NAMALWA (cell line): ENCODE measurements at places on chromosomes 13 and 19.
A peak's percentile ranks its signal among the peaks of the same experiment; 100 is the strongest.

DNA sequence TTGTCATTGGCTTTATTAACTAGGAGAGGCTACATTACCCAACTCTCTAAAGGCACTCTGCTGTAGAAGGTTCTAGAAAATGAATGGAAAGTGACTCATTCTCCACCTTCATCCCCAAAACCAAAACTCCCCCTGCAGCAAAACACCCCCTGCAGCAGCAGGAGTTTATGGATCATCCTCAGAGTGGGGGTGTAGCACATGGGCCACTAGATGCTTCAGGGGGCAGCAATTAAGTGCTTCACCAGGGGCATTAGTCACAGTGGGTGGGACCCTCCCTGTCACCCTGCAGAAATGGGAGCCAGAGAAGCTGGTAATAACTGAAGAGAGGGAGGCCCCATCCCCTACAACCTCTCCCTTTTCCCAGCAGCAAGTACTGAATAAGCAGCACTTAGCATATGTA is 64.5 kb upstream of the MED4 start:
- DNase-seq = no peak

GRCh38 chr19:29547981-29548380 is 22.2 kb downstream of the VSTM2B start:
- no peak for DNase-seq

DNA sequence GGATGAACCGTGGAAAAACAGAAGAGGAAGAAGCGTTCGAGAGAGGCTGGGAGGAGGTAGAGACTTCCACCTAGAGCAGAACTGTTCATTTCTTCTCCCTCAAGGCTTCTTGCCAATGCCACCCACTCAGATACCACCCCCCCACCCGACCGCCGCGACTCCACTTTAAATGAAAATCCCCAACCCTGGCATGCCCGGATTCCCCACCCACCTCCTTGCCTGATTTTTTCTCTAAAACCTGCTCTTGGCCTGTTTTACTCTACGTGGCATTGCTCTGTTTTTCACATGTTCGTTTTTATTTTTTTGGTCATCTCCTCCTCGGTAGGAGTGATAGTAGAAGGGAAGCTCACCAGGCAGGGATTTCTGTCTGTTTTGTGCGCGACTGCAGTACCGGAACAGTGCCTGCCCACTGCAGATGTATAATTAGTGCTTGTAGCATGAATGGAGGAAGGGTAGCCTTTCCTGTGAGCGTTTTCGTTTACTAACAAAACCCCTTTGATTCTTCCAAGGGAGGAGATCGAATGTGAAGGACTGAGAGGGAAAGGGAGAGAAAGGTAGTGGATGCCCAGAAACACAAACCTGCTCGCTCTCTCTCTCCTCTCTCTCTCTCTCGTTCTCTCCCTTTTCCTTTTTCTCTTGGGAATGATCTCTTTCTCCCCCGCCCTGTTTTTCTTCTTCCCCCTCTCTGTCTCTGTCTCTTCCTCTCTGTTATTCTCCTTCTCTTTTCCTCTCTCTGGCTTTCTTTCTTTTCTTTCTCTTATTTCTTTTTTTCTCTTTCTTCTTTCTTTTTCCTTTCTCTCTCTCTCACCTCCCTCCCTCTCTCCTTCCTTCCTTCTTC is 2.2 kb downstream of the CD70 start:
- DNase-seq = peak; percentile 81

GRCh38 chr19:5339950-5340636 is 519 bp downstream of the PTPRS start:
- DNase-seq = no peak

GRCh38 chr13:29081036-29081435 is 260.9 kb downstream of the MTUS2 start:
- peak; percentile 80 for DNase-seq

DNA sequence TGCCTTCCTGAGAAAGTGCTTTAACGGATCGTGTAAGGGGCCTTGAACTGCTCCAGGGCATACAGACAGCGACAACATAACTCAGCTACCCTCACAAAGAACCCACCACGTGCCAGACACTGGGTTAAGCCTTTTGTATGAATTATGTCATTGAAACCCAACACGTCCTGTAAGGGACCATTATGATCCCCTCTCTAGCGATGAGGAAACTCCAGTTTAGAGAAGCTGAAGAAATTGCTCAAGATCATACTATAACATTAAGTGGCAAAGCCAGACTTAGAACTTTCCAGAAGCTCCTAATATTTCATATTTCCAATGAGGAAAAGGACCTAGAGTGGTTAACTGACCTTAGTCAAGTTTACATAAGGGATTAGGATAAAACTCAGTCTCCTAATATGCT is 57.0 kb upstream of the RAP2A start:
- no peak for DNase-seq

DNA sequence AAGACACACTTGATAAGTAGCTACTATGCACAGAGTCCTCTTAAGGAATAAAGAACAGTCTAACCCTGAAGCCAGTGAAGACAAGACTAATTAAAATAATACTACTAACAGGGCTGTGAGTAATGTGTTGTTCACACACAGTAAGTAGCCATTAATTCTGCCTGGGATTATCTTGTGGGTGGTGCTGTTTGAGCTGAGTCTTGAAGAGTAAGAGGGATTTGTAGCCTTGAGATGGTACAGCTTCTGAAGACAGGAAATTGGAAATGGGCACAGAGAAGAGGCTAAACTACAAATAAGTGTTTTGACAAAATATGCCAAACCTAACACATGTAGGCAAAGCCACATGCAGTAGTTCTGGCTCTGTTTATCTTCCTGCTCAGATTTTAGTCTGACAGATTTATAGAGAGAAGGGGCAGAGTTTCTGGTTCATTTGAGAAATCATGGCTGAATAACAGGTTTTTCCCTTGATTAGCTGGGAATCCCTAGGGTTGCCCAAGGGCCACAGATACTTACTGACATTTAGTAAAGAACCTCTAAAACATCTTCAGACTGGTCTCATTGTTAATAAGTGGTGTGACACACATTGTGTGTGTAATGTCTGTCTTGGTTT is 38.0 kb downstream of the ITGBL1 start:
- no peak for DNase-seq

DNA sequence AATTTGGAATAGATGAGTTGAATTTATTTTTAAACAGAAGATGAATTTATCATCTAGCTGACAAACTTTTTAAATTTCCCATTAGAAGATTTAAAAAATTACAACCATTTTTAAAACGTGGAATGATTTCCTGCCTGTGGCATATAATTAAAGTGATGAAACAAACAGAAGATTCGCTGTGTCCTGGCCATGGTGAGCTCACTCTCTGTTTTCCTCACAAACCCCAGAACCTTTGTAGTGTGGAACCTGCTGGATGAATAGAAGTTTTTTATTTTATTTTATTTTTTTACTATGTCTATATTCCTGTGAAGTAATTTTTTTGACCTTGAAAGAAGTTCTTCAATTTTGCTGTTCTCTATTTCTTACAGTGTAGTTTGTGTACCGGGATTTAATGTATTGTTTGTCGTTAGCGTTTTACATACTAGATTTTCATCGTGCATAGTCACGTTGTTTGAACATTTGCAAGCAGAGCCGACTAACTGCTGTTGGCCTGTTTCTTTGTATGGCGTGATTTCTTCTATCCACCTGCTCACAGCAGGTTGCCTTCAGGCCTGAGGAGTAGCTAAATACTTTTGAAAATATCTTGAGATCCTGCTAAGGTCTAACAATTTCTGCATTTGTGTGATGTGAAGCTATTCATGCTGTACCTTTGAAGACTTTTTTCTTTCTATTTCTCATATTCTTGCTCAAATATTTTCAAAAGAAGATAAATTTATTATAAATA is 149.2 kb downstream of the GGACT start:
- DNase-seq = no peak

- DNase-seq = no peak
Observed at GRCh38 chr13:99122171-99122570, 78.5 kb upstream of the UBAC2 start.

GRCh38 chr19:47005873-47006272 is 13.8 kb upstream of the NPAS1 start:
- DNase-seq = peak; percentile 48

DNA sequence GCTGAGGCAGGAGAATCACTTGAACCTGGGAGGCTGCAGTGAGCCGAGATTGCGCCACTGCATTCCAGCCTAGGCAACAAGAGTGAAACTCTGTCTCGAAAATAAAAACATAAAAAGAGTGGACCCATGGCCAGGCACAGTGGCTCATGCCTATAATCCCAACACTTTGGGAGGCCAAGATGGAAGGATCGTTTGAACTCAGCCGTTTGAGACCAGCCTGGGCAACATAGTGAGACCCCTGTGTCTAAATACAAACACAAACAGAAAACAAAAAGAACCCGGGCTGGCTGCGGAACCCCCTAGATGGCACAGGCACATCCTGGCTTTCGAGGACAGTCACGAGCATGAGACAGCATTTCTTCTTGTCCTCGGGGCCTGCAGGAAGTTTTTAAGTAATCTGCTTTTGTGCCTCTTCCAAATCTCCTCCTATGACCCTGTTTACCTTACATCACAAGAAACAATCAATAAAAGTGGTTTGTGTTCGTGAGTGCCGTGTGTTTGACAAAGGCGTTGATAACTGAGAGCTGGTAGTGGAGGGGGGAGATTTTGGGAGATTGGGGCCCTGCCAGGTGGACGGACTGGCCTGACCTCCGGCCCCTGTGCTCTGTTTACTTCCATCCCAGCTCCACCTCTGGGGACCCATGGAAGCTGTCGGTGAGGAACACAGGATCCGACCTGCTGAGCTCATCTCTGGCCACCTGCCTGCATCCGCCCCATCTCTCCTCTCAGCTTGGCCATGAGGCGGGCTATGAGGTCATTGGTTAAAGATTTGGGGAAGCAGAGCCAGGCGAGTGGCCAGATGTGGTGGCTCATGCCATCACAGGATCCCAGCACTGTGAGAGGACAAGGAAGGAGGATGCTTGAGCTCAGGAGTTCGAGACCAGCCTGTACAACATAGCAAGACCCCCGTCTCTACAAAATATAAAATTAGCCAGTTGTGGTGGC is 5.9 kb upstream of the GDF15 start:
- DNase-seq = no peak

GRCh38 chr19:48716562-48717291 is 2.8 kb downstream of the MAMSTR start:
- DNase-seq = no peak

- DNase-seq = peak; percentile 30
Observed at GRCh38 chr19:32581705-32582179, 752 bp downstream of the PDCD5 start.

DNA sequence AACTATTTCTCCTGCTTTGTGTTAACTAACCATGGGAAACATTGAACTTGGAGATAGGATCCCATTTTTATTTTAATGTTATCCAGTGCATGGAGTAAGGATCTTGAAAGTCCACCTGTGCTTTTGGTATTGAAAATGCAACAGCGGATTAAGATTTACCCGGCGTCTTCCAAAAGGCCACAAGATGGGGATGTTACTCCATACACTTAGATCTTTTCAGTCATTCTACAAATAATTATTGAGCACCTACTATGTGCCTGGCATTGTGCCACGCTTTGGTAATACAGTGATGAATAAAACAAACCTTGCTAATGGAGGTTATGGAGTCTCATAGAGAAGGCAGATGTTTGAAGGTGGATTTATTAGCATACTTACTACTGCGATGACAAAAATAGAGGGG is 56.9 kb downstream of the RFC3 start:
- no peak for DNase-seq

DNA sequence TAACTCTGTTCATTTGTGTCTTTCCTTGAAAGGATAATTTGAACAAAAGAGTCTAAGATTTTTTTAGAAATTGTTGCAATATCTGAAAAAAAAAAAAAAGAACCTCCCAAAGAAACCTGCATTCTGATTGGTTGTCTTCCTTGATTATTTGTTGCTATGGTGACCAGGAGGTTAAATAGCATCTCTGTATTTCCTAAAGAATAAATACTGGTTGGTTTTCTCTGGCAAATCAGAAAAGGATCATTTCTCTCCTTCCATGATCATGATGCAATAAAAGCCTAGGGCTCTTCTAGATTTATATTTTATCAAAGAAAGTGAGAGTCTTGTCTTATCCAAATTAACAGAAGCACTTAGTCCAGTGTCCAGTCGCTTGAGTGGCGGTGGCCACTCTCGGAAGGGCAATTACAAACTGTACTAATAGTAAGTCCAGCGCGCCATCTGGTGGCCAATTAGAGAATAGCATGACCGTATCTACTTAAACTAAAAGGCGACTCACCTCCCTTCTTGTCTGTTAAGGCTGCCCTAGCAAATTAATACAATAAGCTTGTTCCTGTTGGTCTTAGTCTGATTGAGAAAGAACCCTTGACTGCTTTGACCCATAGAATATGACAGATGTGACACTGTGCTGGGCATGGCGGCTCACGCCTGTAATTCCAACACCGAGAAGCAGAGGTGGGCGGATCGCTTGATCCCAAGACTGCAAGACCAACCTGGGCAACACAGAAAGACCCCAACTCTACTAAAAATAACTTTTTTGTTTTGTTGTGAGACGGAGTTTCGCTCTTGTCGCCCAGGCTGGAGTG is 47.0 kb upstream of the PNMA8B start:
- peak; percentile 89 for DNase-seq

DNA sequence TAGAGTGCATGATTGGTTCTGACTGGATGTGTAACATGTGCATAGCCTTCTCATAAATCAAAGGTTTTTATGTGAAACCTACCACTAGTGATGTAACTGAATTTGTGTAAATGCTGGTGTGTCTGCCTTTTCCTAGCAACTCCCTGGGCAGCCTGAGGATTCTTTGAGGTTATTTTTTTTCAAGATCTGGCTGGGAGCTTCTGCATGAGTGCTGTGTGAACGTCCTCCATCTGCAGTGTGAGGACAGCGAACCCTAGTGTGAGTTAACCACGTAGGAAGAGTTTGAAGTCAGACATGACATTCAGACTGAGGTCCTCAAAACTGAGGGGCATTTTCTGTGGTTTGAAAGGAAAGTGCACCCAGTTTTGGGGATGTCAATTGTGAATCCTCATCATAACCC is 39.9 kb downstream of the DPRX start:
- DNase-seq = no peak

- DNase-seq = no peak
Observed at GRCh38 chr13:98664047-98664446, 87.1 kb upstream of the STK24 start.

DNA sequence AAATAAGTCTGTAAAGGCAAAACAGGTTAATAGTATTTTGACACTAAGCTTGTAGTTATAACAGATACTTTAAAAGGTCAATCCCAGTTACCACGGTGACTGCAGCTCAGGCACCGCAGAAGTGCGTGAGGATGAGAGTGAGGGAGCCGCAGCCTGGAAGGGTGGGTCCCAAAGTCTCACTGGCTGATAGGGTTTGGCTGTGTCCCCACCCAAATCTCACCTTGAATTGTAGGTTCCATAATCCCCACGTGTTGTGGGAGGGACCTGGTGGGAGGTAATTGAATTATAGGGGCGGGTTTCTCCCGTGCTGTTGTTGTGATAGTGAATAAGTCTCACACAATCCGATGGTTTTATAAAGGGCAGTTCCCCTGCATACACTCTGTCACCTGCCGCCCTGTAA is 40.0 kb upstream of the GAS6 start:
- DNase-seq = no peak

GRCh38 chr19:44260695-44261446 is 1.2 kb downstream of the ZNF233 start:
- DNase-seq = no peak

DNA sequence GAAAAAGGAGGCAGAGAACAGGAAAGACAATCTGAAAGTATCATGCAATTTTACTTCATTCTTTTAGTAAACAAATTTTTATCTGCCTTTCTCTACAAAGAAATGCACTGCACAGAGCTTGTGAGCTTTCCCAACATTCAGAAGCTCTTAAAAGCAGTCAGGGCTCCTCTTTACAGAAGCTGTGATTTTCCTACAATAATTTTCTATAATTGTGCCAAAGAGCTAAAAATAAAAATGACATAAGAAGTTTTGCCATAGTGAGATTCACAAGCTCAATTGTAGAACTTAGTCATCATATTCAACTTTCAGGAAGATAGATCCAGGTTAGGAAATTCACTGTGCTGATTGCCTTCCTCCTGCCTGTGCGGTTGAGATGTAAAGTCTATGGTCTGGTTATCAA is 341.4 kb downstream of the PCDH9 start:
- DNase-seq = no peak
